NCI-H1694 (cell line): ENCODE measurements at places on chromosomes 2 and 18.

- no peak for DNase-seq
These were observed 264.4 kb upstream of the FIGN start for GRCh38 chr2:164000176-164000575.

DNA sequence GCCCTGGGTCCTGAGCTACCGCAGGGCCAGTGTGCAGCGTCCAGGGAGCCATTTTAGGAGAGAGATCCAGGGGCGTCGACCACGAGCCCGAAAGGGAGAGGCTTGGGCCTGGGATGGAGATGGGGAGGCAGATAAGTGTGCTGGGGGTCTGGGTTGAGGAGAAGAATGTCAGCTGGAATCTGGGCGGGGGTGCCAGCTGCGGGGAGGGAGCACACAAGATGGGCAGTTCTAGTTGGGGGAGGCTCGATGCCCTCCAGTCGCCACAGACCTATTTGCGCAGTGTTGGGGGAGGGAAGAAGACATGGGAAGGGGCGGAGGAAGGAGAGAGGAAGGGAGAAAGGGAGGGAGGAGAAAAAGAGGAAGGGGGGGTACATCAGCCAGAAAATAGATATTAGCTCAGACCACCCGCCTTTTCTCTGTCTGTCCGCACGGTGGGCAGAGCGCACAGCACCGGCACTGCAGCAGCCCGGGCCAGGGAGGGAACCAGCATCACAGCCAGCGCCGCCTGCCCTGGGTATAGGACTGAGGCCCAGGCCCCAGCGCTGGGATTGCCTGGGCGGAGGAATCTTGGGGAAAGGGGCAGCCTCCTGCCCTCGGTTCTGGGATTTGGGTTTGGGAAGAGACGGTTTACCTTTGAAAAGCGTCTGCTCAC lies 1.9 kb upstream of the HOXD11 start:
- no peak for DNase-seq

- no peak for DNase-seq
These were observed 210.4 kb downstream of the SOCS6 start for GRCh38 chr18:70499218-70499691.

DNA sequence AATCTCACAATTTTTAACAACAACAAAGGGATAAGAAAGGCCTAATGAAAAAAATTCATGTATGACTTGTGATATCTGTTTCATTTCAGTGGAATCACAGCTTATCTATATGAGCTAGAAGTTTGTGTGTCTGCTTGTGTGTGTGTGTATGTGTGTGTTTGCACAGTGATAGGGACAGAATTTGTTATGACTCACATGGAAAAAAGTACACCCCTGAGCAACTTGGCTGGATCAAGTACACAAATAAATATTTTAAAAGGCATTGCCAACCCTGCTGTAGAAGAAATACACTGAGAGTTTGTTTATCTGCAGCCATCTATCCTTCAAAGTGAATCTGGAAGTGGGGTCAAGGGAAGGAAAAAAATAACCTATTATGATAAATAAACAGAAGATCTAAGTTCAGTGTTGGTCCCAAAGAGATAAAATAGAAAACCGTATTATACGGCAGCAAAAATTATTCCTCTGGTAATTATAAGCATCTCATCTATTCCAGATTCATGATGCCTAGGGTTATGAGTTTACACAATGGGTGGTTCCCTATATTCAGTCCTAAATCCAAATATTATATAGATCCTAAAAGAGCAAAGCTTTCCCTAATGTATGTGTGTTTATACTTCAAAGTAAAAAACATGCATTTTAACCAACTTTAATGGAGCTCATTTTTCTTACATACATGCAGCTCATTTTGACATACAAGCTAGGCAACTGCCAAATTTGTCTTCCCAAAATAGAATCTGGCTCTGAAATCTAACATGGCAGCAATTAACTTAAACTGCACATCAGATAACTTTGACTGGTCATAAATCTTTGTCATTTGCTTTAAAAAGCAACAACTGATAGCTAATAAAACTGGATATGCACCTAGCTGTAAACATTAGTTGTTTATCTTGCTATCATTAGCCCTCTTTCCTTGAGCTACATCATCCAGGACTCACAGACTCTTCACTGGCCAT lies 420.6 kb downstream of the IRS1 start:
- DNase-seq, result no peak

- no peak for DNase-seq
These were observed 782.6 kb downstream of the KCNJ3 start for GRCh38 chr2:155481141-155481540.

DNA sequence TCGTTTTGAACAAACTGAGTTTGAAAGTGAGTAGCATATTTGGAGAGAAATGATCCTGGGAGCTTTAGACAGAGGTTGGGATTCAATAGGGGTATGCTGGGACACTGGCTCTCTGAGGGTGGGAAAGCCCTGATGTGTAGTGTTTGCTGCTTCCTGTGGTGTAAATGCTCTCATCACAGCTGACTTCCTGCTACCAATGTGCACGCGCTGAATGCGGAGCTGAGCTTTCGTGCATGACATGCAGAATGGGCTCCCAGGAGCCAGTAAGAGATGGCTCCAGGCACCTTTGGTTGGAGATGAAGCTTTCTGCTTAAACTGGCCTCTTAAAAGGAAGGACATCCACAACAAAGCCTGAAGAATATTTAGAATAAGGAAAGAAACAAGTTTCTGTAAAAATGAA lies 224.1 kb upstream of the CCDC150 start:
- DNase-seq, result no peak

DNA sequence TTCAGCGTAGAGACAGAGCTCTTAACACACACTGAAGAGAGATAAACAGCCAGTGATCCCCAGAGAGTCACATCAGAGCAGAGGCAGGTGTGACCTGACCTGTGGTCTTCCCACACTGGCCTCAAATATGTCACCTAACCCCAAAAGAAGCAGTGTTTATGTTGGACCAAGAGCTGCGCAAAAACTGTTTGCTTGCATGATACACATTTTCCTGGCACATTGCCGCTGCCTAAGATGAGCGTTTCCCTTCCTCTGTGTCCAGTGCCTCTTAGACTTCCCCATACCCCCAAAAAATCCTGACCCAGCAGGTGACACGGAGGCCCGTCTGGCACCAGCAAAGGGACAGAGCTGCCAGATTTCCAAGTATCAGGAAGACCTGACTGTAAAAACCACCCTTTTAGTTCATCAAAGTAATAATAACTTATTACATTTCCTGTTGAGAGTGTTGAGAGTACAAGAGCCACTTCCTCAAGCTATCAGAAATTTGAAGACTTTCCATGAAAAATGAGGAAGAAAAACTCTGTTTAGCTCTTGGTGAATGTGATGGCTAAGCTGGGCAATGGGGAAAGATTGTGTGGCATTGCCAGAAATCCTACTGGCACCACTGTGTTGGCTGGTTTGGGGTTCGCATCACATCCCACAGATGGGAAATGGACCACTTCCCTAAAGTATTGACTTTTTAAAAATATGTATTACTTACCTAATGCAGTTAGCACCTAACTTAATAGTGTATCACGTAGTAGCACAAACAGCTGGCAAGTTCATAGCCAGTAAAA lies 6.7 kb downstream of the TNFRSF11A start:
- no peak for DNase-seq

DNA sequence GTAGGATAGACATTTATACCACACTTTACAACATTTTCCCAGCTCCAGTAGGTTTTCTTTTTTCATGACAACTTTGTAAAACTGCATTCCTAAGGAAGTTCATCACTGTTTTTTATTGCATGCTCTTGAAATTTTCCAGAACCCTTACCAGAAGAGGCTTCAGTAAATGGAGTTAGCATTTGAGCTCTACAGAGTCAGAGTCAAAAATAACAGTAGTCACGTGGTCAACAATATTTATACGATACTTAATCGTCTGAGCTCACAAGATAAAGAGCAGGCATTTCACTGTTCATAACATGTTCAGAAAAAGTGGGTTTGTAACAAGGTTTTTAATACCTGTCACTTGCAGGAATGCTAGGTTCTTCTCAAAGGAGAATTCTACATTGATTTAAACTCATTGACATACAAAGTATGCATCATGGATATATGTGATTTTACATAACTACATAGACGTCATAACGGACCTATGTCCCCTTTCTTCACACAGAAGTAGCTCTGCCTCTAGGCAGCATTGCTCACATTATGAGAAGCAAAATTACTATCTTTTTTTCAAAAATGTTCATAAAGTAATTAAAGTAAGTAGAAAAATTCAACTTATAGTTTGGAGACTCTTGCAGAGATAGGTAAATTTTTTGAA lies 187.0 kb upstream of the COL3A1 start:
- no peak for DNase-seq

DNA sequence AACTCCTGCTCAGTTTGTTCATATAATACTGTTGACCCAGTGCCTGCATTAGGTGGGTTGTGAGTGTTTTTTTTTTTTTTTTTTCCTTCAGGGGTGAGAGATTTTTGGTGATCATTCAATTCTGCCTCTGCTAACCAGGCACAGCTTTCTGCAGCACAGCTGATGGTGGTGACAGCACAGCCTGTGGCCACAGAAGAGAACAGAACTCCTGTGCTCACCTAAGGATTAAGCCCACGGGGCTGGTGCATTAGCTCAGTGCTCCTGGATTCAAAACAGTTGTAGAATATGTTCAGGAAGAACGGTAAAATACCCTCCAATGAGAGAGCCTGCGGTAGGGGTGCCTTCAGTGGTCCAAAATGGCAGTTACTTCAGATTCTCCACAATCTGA lies 42.0 kb downstream of the PKP4 start:
- no peak for DNase-seq

GRCh38 chr18:74692367-74693013 lies 94.8 kb downstream of the ZNF407 start:
- DNase-seq, result no peak

DNA sequence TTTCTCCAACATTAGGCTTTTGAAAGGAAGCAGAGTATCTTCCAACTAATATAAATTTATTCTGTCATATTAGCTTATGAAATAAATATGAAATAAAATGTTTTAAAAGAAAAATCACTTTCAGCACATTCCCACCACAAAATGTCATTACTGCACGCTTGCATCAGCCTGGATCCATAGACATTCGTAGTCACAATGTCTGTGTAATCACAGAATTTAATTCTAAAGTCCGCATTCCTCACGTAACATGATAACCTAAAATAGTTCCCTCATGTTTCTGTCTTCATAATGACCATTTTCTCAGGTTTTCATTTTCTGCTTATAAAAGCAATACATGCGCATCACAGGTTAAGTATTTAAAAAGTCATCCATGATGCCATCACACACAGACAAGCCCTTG lies 47.1 kb downstream of the HDAC4 start:
- no peak for DNase-seq

DNA sequence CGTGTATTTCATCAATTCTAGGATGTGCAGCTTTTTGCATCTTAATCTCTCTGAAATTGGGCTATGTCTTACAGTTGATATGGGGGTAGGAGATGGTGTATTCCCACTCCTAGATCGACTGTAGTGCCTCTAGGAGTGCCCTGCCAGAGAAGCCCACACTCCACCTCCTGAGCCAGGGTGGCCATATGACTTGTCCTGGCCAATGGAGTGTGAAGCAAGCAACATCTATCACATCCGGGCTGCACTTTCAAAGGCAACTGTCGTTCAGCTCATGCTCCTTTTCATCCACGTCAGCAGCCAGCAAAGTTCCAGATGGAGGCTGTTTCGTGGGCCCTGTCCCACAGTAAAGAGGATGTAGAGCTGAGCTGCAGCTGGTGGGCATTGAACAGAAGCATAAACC lies 149.4 kb upstream of the SLC1A4 start:
- DNase-seq, result no peak

- no peak for DNase-seq
These were observed 63.8 kb downstream of the HAUS1 start for GRCh38 chr18:46167971-46168370.

- DNase-seq, result no peak
These were observed 187.8 kb downstream of the DPP4 start for GRCh38 chr2:161886248-161886647.
